ENCODE measurements at places on chromosomes 1 and 21. TPM values are rescaled to one million over a fixed set of nuclear protein-coding genes. Genes with fewer than 3 reads are reported as not detected.

CDC42SE1 gene
- 49.4 TPM for total RNA-seq

HRNR gene
- not detected for total RNA-seq

RASAL2 gene
- 23.8 TPM for total RNA-seq

ADORA1 gene
- 2.4 TPM for total RNA-seq

CCDC190 gene
- not detected for total RNA-seq

CENPF gene
- total RNA-seq = 18.3 TPM

CD34 gene
- 0.90 TPM for total RNA-seq

BRINP2 gene
- 1.6 TPM for total RNA-seq

DRAXIN gene
- total RNA-seq = 0.16 TPM

SH3D21 gene
- total RNA-seq = 4.6 TPM

ITLN1 gene
- 9.0 TPM for total RNA-seq

OR2T33 gene
- not detected for total RNA-seq

SFPQ gene
- 138 TPM for total RNA-seq

ST6GALNAC3 gene
- total RNA-seq = 40.5 TPM

LRRC71 gene
- total RNA-seq = not detected

AMY1C gene
- not detected for total RNA-seq
